Tracheal epithelial cell (primary cell): ENCODE measurements at places on chromosomes 11 and 22. TPM values are rescaled to one million over a fixed set of nuclear protein-coding genes. Genes with fewer than 3 reads are reported as not detected.

Gene MN1
- total RNA-seq = 2.6 and 2.9 TPM in 2 replicates

Gene EMID1
- 0.96 TPM in 1 of 2 replicates, not detected in the other for total RNA-seq

Gene MPPED2
- not detected in 2 replicates for total RNA-seq

Gene APBB1
- total RNA-seq = 5.3 and 10.6 TPM in 2 replicates

Gene KDELR3
- total RNA-seq = 3.2 and 25.3 TPM in 2 replicates

Gene MRPL23
- 111 and 162 TPM in 2 replicates for total RNA-seq

Gene DGAT2
- total RNA-seq = 6.3 and 11.7 TPM in 2 replicates

Gene ST14
- 100.0 and 198 TPM in 2 replicates for total RNA-seq

Gene HTR3A
- 0.21 TPM in 1 of 2 replicates, not detected in the other for total RNA-seq

Gene FJX1
- total RNA-seq = 50.5 and 71.3 TPM in 2 replicates

Gene PRODH
- total RNA-seq = 11.6 and 14.7 TPM in 2 replicates
